ENCODE measurements at places on chromosomes 5 and 9.

GRCh38 chr9:121584421-121584820 is 67.0 kb upstream of the DAB2IP start:
- DNase-seq: no peak

DNA sequence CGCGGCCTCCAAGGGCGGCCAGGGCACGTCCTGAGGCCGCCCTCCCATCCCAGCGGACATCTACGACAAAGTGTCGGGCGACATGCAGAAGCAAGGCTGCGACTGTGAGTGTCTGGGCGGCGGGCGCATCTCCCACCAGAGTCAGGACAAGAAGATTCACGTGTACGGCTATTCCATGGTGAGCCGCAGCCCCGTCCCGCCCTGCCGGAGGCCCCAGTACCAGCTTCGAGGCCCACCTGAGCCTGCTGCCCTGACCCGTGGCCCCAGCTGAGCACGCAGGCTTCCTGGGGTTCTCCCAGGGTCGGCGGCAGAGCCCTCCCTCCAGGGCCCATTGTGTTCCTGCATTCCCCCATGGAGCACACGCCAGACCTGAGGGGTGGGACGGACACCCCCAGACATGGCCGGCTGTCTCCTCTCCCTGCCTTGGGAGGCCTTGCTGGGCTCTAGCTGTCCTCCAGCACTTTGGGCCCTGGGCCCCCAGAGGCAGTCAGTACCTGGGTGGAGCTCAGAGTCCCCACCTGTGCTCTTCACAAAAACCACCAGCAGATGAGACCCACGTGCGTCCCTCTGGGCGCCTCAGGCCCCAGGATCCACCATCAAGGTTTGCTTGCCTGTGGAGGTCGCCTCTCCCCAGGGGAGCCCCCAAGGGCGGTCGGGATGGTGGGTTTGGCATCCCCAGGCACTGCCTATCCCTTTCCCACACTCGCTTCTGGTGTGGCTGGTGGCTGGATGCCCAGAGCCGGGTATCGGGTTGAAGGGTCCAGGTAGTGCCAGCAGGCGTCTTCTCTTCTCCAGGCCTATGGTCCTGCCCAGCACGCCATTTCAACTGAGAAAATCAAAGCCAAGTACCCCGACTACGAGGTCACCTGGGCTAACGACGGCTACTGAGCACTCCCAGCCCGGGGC is 1.0 kb downstream of the PHPT1 start:
- DNase-seq: no peak

- DNase-seq: no peak
Measured at GRCh38 chr5:129118826-129119225, 24.3 kb downstream of the ISOC1 start.

DNA sequence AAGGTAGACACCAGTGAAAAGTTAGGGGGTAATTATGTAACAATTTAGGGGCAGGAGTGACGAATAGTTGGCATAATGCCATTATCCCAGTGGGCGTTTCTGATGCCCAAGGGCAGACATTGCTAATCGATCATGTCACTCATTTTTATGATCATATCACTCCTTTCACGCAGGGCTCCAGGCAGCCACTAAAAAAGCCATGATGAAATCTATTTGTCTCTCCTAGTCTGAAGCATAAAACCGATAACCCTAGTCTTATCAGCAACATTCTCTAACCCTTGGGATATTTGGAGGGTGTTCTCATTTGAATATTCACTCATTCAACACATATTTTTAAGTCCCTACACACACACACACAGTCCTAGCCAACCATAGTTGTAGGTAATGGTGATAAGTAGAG is 114.9 kb downstream of the NMUR2 start:
- DNase-seq: no peak

DNA sequence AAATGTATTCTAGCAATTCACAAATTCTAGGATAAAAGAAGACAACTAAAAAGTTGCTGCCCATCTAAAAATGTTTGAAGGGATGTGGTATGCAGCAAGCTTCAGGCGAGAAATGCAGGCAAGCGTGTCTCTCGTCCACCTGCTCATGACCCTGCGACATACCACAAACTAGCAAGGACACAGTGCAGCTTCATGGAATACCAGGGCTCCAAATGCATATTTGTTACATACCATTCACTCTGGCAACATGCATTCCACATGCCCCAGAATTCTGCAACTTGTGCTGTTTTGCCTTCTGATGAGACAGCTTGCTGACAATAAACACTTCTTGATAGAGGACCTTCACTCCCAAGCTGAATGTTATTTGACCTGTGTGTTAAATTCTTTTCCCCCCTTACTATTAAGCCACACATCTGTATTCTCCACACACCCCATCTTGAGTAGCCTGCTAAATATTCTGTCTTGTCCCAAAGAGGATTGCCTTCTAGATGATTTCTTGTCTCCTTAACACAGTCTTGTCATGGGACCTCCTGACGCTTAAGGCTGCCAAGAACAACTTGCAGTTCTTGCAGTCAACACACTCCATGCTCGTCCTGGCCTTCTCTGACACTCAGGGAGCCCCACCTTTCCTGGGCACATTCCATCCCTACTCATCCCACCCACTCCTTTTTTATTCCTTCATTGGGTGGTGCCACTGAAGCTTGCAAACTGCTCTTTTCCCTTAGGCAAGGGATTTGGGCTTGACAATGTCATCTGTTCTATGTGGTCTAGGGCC is 340.5 kb downstream of the PIK3R1 start:
- DNase-seq: no peak

DNA sequence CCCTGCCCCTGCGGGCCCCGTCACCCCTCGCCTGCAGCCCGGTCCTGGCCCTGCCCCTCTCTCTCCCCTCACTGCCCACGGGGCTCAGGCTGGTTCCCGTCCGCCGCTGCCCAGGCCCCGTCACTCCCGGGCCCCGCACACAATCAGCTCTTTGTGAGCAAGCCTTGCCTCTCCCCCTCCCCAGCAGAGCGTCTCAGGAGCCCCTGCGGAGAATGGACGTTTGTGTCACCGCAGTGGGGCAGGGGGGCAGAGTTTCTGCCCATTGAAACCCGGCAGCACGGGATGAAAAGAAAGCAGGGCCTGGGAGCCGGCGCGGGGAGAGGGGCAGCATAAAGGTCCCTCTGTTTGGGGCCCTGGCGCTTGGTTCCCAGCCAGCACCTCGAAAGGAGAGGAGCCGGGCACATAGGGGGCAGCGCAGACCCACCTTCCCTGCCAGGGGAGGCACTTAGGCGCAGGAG is 13.5 kb upstream of the NUP214 start:
- DNase-seq: no peak

DNA sequence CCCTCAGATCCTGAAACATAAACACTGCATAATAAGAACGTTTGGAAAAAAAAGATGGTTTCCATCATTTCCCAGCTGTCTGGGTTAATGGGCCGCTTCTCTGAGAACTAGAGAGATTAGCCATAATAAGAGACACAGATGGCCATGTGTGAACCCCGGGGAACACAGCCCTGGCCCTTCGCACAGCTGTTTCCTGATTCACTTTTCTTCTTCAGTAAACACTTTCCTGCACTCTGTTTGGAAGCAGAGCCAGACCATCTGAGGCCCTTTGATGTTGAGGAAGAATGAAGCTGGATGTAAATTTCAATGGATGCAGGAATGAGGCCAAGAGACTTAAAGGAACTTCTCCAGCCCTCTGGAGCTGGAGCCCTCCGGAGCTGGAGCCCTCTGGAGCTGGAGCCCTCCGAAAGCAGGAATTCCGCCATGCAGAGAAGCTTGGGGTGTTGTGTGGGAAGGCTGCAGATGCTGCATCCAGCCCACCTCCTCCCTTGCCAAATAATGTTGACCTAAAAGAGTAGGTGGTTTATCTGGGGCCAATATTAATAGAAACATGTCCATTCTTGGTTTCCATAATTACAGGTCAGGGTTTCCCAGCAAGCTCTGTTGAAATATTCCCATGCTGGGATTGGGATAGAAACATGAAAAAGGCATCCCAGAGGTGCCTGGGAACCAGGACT is 218.9 kb downstream of the NXNL2 start:
- no peak for DNase-seq

- DNase-seq: no peak
Measured at GRCh38 chr5:173012882-173013281, 29.3 kb downstream of the ATP6V0E1 start.

GRCh38 chr5:1514027-1514818 is 9.5 kb downstream of the LPCAT1 start:
- DNase-seq: no peak

All from activated T-helper 1 cell treated with anti-CD3 and anti-CD28 coated beads, Interleukin-2, amount 50 U/mL, for 16 hours (primary cell).